Naive thymus-derived CD8-positive, alpha-beta T cell (primary cell): ENCODE measurements at places on chromosomes 11 and 22.

DNA sequence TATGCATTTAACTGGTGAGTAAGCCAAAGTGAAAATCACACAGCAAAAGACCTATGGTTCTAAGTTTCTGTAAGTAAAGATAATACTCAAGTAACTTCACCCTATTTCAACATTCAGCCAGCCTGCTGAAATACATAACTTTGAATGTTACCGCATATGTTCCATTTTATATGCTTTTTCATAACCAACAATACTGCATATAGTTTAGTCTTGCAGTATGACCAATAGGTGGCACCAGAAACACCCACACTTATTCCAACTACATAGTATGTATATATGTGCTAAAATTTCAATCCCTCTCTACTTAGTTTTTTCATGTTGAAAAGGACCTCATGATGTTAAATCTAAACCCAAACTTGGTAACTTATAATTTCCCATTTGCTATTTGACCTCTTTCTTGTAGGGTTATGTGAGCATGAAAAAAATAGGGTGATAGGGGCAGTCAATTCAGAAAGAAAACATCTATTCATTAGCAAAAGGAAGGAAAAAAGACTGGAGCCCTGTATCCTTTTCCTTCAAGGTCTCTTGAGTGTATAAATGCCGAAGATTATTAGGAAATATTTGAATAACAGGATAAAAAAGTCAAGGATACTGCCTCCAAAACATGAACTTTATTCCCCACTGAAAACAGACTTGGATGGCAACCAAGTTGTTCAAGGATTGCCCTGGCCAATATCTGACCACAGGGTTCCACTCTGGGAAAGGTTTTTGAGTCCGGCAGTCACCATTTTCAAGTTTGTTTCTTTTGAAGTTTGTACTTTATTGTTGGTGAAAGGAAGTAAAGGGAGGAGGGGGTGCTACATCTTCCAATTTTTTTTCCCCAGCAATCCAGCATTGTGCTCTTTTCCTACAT is 23.8 kb upstream of the FZD4 start:
- no peak for DNase-seq

GRCh38 chr11:119421351-119421750 is 1.6 kb downstream of the THY1 start:
- DNase-seq, result no peak

- no peak for DNase-seq
Observed at GRCh38 chr11:61152816-61153592, 8.2 kb downstream of the VPS37C start.

DNA sequence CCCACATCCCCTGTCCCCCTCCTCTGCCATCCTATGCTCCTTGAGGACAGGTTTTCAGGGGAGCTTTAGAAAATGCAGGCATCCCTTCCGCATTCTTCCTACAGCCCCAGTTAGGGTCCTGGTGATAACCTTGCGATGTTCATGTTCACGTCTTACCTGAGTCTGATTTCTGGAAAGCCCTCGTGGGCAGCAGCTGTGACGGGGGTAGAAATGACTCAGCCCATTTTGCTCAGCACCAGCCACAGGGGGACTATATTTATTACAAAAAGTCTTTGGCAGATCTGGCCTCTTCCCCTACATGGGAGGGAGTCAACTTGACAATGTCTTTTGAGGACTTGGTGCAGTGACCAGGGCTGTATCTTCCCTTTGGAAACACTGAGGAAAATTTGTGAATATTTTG is 12.3 kb downstream of the PKNOX2 start:
- DNase-seq, result no peak

DNA sequence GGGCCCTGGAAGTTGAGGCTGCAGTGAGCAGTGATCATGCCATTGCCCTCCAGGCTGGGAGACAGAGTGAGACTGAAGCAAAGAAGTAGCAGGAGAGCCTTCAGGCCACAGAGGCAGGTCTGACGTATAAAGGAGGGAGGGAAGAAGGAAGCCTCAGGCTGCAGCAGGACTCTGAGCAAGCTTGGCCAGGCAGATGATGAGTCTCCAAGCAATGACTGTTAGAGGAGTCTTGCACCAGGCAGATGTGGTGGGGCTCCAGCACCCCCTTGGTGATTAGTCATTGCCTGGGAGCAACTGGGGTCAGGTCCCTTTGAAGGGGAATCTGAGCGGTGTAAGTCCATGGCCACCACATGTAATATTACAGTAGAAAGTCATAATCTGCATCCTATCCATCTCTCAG is 36.6 kb upstream of the NFAM1 start:
- no peak for DNase-seq

GRCh38 chr11:35974882-35975589 is 31.2 kb downstream of the LDLRAD3 start:
- DNase-seq, result no peak

DNA sequence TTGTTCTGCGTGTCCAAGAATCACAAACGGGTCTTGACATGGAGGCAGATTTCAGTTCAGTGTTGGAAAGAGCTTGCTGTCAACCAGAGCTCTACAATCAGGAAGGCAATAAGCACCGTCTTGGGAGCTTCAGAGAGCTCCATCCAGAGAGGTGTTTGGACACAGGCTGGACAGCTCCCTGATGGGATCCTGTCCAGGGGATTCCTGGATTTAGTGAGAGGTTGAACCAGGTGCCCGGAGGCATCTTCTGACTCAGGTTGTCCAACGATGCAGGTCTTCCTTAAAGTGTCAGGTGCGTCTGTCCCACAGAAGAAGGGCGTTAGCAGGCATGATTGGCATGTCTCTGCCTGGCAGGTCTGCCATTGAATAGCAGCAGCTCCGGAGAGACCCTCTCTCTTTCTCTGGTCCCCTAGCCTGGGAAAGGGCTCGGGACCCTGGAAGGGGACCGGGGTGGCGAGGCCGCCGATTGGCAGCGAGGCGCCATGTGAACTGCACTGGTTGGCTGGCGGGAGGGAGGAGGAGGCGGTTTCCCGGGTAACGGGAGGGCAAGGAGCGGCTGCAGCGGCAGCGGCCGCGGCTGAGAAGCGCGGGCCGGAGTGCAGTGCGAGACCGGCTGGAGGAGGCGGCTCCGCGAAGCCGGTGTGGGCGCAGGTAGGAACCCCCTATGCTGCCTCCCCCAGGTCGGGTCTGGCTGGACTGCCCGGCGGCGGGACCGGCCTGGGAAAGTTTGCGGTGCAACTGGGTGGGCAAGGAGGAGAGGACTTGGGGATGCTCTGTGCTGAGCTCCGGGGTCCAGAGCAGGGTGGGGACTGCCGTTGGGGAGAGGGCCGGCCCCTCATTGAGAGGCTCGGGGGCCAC is 104.1 kb upstream of the E2F8 start:
- DNase-seq, result no peak

GRCh38 chr11:71144010-71144409 is 108.4 kb downstream of the SHANK2 start:
- no peak for DNase-seq
